ENCODE measurements at places on chromosomes 11 and 22.

DNA sequence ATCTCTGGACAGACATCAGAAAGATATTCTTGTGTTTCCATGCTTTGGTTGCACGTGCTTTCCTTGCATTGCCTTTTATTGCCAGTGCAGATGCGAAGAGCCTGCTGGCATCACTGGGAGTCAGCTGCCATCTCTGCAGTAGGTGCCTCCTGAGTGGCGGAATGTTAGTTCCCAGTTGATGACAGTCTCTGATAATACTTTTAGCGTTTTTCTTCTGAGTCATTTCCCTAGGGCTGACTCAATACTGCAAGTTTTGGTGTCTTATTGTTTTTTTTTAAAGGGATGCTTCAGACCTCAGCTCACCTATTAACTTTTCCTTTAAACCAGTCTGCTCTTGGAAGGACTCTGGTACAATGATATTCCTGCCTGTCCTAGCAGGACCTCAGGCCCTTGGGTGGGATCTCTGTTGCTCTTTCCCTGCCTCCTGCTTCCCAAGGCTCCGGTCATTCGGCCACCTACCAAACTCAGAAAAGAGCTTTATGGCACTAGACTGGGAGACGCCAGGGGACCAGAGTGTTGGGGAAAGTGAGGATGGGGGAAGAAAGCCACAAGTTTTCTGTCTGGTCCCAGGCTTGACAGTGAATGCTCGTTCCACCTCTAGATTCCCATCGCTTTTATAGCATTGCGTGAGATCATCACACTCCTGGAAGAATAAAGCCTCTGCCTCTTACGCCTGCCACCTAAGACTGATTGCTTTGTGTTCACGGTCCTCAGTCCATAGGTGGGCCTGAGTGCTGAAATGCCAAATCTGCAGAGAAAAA is 308.7 kb downstream of the DDX10 start:
- no peak for DNase-seq

DNA sequence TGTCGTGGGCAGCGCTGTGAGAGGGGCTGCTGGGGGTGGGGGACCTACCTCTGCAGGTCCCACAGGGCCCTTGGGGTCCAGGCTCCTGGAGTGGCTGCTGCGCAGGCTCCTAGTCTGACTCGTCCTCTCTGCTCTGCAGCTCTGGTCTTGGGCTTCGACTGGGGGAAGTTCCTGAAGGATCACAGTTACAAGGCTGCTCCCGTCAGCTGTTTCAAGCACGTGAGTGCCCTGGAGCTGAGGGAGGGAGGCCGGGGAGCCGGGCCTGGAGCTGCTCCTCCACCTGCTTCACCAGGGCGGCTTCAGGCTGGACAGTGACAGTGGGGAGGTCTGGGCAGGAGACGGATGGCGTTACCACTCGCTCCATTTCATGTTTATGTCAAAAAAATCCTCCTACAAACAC is 11.9 kb downstream of the L3MBTL2 start:
- no peak for DNase-seq

GRCh38 chr11:67253872-67254624 is 12.2 kb upstream of the GRK2 start:
- DNase-seq, result no peak

GRCh38 chr11:62553080-62553838 is 6.7 kb upstream of the AHNAK start:
- peak; percentile 52 for DNase-seq

- no peak for DNase-seq
These were observed 582.6 kb downstream of the SOX6 start for GRCh38 chr11:15773476-15774387.

GRCh38 chr11:106467501-106467900 is 390.0 kb downstream of the AASDHPPT start:
- DNase-seq, result no peak

DNA sequence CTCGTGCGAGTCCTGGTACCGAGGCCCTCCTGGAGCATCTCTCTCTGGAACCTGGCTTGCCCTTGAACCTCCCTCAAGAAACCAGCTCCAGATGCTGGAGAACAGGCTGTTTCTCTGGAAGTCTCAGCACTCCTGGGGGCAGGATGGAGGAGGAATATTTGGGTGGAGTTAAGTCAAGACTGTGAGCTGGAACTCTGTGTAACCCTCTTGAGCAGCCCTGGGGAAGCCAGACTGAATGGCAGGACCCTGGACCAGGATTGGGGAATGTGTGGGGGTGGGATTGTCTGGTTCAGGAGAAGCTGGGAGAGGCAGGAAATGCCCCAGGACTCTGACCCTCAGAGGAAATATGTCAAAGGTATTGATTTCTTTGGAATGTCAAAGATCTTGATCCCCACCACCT is 7.7 kb downstream of the CREB3L1 start:
- no peak for DNase-seq

DNA sequence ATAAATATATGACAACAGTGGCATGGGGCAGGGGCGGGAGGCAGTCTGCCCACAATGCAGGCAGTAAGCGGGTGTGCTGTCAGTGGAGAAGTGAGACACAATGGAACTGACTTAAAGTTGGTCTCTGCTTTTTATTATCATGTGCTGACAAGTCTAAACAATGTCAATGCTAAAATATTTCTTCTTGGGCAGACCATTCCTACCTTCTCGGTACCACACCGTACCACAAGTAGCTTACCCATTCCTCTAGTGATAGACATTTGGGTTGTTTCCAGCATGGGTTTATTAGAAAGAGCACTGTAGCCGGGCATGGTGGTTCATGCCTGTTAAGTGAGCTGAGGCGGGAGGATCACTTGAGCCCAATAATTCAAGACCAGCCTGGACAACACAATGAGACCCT is 2.6 kb upstream of the CHADL start:
- no peak for DNase-seq

All from SK-N-DZ (cell line).